Camera-type eye (tissue), 1 donor: ENCODE measurements at places on chromosomes 7 and 10. TPM values are rescaled to one million over a fixed set of nuclear protein-coding genes. Genes with fewer than 3 reads are reported as not detected.

The OPN4 gene
- total RNA-seq = not detected

The SSMEM1 gene
- not detected for total RNA-seq

The SLC26A3 gene
- not detected for total RNA-seq

The GIMAP1 gene
- total RNA-seq = 1.9 TPM

The SPDYE6 gene
- not detected for total RNA-seq

The UNCX gene
- total RNA-seq = 1.3 TPM

The TUBB8 gene
- not detected for total RNA-seq

The CYP3A4 gene
- total RNA-seq = not detected

The PDE1C gene
- total RNA-seq = 60.9 TPM

The ACHE gene
- total RNA-seq = 25.7 TPM

The NPSR1 gene
- total RNA-seq = 0.99 TPM

The FOXP2 gene
- total RNA-seq = 109 TPM

The H2BK1 gene
- total RNA-seq = not detected

The EVX1 gene
- not detected for total RNA-seq

The HDAC9 gene
- 138 TPM for total RNA-seq

The MAGI2 gene
- total RNA-seq = 49.4 TPM

The SYPL1 gene
- total RNA-seq = 57.1 TPM

The IFIT1B gene
- total RNA-seq = 1.0 TPM
